A549 treated with CORT108297 at 1 μM for 4 hours (cell line): ENCODE measurements at places on chromosomes 2 and 18. TPM values are rescaled to one million over a fixed set of nuclear protein-coding genes. Genes with fewer than 3 reads are reported as not detected.

TXNDC2 gene
- total RNA-seq, result 0.07 to 0.32 TPM (median 0.10 TPM) in 5 replicates

PDE11A gene
- 0.21 to 0.71 TPM (median 0.50 TPM) in 5 replicates for total RNA-seq

SLC38A11 gene
- not detected in 5 replicates for total RNA-seq

AMMECR1L gene
- total RNA-seq, result 16.7 to 20.2 TPM (median 18.3 TPM) in 5 replicates

PHOSPHO2 gene
- total RNA-seq, result 2.6 to 3.4 TPM (median 3.0 TPM) in 5 replicates
